ENCODE measurements at places on chromosomes 1 and 21.

DNA sequence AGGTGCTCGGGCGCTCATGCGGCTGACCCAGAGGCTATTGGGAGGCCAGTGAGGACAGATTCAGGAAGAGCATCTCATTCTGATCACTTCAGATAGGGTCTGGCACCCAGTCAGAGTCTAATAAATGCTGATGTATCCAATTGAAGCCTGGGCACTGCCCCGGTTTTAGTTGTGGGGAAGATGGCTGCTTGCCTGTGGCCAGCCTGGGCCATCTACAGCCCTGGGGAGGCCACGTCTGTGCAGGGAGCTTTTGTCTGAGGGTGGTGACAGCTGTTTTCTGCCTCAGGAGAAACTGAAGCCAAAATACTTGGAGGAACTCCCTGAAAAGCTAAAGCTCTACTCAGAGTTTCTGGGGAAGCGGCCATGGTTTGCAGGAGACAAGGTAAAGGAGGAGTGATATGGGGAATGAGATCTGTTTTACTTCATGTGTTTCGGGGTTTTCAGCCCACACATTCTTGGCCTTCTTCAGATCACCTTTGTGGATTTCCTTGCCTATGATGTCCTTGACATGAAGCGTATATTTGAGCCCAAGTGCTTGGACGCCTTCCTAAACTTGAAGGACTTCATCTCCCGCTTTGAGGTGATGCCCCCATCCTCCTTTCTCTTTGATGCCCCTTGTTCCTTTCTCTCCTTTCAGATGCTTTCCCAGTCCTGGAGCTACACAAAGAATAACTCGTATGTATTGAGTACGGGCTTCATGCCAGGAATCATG lies 2.8 kb downstream of the GSTM5 start:
- no peak for DNase-seq

DNA sequence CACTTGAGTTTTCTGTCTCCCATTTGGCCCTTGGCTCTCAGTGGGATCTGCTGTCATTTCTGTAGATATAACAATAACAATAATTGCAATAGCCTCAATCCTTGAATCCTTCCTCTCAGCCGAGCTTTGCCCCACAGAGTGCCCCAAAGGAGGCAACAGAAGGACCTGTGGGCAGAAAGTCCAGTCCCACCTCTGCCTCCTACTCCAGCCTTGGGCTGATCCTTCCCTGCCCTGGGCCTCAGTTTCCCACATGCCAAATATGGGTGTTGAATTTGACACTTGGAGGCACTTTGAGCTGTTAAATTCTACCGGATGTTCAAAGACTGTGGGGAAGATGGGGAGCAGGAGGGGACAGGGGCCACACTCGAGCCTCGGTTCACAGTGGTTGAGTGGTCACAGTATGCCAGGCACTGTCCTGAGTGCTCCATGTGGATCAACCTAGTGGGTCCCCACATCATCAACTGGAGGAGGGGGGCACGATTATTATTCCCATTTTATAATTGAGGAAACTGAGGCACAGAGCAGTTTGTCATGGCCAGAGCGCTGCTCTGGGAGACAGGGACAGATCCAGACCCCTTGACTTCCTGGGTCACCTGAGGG lies 307.1 kb downstream of the MATN1 start:
- DNase-seq: no peak

- peak; percentile 67 for DNase-seq
Observed at GRCh38 chr1:109214695-109215623, 1.2 kb downstream of the SARS1 start.

DNA sequence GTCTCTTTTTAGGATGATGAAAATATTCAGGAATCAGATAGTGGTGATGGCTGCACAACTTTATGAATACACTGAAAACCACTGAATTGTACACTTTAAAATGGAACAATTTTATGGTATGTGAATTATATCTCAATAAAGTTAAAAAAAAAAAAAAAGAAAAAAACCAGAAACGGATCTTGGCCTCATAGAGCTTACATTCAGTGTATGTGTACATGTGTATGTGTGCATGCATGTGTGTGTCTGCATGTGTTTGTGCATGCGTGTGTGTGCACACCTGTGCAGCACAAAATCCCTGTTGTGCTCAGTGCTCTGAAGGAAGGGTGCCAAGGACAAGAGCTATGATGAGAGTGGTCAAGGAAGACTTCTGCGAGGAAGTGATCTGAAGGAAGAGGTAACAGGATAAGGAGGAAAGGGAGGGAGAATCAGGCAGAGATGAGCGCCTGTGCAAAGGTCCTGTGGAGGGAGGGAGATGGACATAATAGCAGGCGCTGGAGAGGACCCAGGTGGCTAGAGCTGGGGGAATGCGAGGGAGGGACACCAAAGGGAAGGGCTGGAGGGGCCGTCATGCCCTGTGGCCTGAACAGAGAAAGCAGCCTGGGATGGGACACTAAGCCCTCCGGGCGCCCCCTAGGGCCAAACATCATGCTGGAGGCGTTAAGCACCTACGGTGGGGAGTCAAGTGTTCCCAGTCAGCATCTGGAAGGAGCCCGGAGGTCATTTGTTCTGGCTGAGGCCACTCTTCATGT lies 25.2 kb downstream of the NKAIN1 start:
- DNase-seq: no peak

GRCh38 chr1:59092126-59092525 lies 204.8 kb upstream of the FGGY start:
- DNase-seq: no peak

- no peak for DNase-seq
Observed at GRCh38 chr1:206508956-206509355, 1.6 kb downstream of the RASSF5 start.

GRCh38 chr1:24353292-24353891 lies 34.2 kb downstream of the GRHL3 start:
- DNase-seq: no peak

DNA sequence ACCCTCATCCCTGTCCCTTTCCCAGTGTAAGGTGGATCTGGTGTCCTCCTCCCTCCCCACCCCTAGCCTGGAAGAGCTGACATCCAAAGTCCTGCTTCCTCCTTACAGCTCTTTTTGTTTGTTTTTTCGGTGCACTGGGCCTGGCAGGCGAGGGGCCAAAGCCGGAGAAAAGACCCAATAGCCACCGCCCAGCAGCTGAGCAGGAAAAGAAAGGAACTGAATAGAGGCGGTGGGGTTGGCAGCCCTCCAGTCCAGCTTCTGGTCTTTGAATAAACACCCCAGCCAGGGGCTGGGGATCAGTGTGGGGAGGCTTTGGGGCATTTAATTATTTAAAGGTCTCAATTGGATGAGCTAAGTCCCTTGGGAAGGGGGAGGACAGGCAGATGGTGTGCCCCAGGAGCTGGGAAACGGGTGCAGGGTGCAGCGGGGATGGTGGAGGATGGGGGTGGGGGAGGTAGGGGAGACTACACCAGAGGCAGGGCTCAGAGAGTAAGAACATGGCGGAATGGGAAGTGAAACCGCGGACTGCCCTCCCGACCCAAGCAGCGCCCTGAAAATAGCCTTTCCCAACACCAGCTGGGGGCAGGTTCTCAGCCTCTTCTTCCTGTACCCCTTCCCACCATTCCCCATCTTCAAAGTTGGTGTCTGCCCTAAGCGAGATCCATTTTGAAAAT lies 20.2 kb downstream of the BTG2 start:
- peak; percentile 60 for DNase-seq

GRCh38 chr21:46150491-46151121 lies 4.8 kb downstream of the FTCD start:
- DNase-seq: no peak

DNA sequence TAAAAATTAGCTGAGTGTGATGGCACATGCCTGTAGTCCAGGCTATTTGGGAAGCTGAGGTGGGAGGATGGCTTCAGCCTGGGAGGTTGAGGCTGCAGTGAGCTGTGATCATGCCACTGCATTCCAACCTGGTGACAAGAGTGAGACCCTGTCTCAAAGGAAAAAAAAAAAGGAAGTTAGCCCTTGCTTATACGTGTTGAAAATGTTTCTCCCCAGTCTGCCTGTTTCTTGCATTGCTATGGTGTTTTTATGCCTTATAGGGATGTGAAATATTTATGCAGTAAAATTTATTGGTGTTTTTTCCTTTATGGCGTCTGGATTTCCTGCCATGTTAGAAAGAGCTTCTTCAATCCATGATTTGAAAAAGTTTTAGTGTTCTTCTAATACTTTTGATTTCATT lies 3.6 kb upstream of the RERE start:
- DNase-seq: peak; percentile 41

DNA sequence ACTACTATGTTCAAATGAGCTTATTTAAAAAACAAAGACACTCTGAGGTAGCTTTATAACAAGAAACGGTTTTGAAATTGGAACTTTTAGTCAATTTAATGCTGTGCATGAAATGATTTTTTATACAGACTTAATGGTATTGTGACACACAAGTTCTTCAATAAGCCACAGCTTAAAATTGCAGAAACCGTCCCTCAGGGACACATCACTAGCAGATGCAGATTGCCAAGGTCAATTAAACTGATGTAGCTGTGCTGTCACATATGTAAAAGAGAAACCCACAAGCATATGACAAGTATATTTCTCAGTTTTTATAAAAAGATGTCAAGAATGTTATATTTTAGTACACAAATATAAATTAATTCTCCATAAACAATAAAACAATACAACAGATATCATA lies 366.9 kb downstream of the DPYD start:
- DNase-seq: no peak

- DNase-seq: peak; percentile 13
Observed at GRCh38 chr1:111739925-111740765, 950 bp upstream of the INKA2 start.

GRCh38 chr1:183942933-183943693 lies 94.4 kb downstream of the COLGALT2 start:
- peak; percentile 96 for DNase-seq

GRCh38 chr1:192573499-192573898 lies 2.1 kb upstream of the RGS1 start:
- DNase-seq: peak; percentile 27

- DNase-seq: no peak
Observed at GRCh38 chr1:104726917-104727316, 977.2 kb downstream of the AMY1C start.

DNA sequence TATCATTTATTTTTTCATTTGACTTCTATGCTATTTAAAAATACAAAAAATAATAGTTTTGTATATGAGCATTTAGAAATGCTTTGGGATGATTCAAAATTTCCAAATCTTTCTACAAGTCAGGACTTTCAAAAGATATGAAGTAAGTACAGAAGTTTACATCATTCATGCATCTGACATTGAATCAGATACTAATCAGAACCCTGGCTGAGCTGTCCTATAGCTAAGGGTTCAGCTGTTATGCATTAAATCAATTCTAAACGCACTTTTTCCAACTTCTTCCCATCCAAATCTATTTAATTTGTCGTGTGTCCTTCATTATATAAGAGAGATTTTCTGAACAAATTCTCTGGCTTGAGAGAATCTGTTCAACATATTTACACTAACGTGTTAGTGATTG lies 779.4 kb downstream of the LTN1 start:
- DNase-seq: no peak

DNA sequence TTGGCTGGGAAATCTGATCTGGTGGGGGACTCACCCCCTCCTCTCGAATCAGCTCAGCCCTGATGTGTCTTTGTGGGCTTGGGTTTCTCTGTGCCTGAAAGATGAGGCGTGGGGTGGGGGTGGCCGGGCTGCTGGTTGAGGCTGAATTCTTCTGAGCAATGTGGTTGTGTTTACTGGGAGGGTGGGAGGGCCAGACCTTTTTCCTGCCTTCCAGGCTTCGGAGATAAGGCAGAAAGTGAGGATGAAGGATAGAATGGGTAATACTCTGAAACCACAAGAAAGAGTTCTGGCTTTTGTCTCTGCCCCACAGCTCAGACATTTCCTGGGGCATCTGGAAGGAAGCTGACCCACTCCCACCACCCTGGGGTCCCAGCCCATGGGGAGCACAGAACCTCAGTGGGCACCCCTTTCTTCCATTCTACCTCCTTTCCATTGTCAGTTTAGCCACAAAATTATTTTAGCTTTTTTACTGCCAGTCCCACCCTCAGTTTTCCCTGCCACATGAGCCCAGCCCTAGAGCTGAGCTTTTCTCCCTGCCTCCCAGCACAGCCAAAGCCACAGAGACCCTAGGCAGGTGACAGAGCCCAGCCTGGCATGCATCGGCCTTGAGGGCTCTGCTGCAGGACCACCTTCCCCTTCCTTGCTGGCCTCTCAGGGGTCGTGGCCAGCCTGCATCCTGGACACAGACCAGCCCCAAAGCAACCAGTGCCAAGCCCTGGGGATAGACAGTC lies 11.2 kb downstream of the ALX3 start:
- DNase-seq: no peak

GRCh38 chr1:5156416-5157120 lies 502.2 kb downstream of the AJAP1 start:
- no peak for DNase-seq

DNA sequence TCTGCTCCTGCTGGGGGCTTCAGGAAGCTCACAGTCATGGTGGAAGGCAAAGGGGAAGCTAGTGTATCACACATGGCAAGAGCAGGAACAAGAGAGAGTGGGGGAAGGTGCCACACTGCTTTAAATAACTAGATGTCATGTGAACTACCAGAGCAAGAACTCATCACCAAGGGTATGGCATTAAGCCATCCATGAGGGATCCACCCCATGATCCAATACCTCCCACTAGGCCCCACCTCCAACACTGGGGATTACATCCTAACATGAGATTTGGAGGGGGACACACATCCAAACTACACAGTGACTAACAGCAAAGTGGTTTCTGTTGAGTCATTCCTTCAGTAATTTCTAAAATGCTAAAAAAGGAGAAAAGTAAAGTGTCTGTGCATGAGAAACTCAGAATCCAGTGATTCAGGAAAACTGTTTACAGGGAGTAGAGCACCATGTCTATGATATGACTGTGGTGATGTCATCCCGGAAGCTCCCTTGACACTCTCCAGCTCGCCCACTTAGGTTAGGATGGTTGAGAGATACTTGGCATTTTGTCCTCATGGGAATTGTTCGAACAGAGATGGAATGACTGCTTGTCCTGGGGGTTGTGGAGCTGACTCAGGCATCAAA lies 50.3 kb downstream of the CHD1L start:
- no peak for DNase-seq

DNA sequence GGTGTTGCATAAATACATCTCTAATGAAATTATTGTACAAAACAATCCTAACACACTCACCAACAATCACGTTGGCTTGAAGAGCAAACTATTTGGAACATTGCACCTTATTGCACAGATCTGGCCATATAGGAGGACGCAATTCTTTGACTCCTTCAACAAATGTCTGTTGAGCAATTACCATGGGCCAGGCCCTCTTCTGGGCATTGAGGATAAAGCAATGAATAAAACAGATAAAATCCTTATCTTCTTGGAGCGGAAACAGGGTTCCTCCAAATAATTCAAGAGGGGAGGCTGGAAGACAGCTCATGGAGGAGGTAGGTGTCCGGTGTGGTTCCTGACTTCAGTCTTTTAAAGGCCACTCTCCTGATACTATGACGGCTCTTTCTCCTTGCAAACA lies 43.3 kb downstream of the PAX7 start:
- peak; percentile 8 for DNase-seq
